ENCODE measurements at places on chromosomes 3 and 15.

DNA sequence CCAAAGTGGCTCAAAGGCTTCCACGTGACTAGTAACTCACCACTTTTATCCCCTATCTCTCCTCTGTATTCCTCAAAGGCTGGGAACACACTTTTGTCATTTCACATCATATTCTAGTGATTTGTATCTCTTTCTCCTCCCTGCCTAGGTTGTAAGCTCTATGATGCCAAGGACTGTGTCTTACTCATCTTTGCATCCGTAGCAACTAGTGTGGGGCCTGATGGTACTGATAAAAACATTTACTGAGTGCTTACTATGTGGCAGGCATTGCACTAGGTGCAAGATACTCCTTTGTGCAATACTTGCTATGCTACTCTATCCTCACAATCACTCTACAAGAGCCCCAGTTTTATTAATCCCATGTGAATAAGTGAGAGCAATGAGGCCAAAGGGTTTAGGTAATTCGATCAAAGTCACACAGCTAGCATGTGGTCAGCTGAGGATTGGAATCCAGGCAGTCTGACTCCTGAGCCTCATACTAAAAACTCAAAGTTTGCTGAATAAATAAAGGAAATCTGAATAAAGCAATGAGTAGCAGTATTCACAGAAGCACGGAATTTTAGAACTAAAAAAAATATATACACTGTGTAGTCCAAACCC is 342.6 kb upstream of the ICE2 start:
- no peak for DNase-seq

DNA sequence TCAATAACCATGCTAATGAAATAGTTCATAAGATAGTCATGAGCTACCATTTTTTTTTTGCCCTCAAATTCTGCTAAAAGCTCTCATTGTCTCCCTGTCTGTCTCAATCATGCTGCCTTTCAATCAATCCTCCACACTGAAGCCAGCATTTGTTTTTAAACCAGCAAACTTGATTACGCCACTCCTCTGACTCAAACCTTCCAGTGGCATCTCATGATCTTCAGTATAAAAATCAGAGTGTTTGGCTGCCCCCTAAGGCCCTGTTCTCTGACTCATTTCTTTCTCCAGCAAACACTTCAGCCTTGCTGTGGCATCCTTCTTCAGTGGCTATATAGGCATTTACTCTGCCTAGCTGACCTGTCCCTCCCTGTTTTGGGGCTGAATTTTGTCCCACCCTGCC is 36.0 kb upstream of the EOMES start:
- no peak for DNase-seq

DNA sequence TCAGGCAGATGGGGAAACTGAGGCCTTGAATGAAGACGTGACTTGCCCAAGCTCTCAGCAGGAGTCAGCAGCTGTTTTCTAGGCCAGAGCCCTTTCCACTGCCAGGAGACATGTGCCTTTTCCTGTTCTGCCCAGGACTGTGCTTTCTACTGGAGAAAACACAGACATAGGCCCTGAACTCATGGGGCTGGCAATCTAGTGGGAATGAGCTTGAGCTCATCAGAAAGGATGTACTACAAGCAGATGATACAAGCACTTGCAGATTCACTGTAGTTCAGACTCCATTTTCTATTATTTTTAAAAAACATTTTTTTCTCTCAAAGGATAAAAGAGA is 14.4 kb downstream of the MASP1 start:
- DNase-seq = no peak

DNA sequence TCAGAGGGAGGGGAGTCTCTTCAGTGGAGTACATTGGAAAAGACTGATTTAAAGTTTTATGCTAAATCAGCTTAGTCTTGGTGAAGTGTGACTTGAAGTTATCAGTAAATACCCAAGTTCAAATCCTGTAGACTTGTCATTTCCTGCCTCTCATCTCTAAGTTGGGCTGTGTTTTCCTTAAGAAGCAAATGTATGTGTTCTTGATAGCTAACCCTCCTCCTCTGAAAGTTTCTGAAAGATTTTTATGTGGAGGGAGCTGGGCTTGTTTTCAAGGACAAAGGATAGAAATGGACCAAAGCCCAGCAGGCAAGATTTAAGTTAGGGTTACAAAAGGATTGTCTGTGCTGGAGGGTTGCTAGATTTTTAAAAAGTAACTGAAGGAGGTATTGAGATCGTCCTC is 4.2 kb downstream of the MAPKBP1 start:
- DNase-seq = no peak

All from NT2/D1 (cell line).